ENCODE measurements at places on chromosomes 12 and 14. TPM values are rescaled to one million over a fixed set of nuclear protein-coding genes. Genes with fewer than 3 reads are reported as not detected.

BICDL1 gene
- 65.9 TPM for total RNA-seq

NRXN3 gene
- not detected for total RNA-seq

GRCh38 chr14:56887216-56887615 lies 76.9 kb upstream of the OTX2 start:
- no peak for DNase-seq

DNA sequence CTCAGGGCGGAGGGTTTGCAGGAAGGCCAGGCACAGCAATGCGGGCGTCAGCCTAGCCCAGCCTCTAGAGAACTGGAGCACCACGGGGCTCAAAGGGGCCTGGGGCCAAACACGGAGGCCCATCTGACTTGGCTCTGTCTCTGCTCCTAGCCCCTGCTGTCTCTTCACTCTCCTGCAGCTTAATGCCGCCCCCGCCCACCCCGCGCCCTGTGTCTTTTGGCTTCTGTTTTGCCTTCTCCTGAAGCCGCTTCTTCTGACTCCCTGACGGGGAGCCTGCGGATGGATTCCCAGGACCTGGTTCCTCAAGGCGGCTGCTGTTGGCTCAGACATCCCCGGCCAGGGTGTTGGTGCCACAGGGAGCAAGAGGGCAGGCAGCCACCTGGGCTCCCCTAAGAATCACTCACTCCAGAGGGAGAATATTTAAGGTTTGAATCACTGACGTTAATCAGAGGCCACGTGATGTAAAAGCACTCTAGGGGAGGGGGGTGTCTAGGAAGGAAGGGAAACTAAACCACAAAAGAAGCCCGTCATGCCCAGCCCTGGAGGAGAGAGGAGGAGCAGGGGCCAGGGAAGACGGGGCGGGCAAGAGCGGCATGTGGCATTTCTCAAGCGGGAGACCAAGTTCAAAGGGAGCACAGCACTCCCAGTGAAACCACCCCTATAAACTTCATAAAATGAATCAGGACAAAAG lies 36.9 kb upstream of the PRMT8 start:
- DNase-seq: no peak

DNA sequence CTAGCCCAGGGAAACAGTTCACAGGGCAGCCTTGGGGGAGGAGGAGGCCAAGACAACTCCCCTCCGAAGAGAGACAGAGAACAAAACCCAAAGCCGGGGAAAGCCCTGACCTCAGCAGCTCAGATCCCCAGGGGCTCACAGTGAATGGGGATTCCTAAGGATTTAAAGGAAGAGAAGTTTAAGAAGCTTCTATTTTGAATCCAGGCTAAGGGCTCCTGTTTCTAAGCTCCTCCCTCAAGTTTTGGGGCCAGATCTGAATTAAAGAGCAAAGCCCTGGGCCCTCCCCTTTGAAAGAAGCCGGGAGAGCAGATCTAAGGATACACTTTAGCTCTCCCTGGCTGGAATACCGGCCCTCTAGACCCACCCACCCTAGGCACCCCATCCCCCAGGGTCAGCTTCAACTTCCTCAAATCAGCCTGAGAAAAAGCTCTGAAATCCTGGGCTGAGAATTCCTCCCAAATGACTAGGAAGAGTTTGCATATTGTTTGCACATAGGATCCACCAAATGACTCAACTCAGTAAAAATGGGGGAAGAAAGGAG lies 3.9 kb downstream of the KDM2B start:
- DNase-seq: no peak

DNA sequence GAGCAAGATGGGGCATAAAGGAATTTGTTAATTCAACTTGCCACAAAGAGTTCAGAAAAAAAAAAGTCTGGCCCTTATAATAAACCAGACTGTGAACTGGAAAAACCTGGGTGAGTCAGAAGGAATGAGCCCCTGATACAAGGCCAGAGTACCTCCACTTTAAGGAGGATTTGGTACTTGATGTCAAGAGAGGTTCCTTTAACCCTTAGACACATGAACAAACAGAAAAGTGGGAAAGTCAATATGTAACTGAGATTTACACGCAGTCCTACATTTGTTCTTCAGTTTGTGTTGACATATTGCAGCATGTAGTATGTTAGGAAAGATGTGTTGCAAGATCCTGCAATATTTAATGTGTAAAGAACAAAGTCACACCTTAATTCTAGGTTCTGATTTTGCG lies 14.2 kb upstream of the SLC38A4 start:
- no peak for DNase-seq

DNA sequence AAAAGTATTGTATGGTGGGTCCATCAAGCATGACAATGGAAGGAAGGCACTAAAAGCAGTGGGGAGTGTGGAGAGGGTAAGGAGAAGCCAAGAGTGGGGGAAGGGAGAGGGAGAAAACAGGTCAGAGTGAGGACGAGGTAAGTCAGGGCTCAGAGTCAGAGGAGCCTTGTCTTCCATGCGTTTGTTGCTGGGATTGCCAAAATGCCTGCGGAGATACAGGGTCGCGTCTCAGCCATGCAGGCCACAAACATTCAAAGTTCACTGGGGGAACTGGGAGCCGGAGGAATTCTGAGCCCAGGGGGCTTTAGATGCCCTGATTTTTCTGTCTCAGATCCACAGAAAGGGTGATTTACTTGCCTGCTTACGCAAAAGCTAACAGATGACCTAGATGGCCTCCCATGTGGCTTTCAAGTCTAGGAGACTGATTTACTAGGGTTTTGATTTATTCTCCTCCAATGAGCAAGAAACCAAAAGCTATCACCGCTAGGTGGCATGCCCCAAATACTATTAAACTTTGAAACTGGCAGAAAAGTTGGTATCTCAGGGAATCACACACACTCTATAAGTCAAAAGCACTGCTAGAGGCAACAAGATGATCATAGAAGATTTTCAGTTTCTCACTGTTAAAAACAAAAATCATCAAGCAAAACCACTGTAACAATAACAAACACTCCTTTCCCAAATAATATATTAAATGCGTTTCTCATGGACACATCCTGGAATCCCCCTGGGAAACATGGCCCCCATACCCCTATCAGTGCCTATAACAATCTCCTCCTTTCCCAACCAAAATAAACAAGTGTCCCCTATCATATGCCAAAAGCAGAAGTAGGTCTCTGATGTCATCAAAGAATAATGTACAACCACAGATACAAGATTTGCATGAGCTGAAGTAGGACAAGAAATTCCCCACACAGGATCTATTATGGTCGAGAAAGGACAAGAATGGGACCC lies 26.6 kb upstream of the MDM1 start:
- DNase-seq: peak; percentile 85

DNA sequence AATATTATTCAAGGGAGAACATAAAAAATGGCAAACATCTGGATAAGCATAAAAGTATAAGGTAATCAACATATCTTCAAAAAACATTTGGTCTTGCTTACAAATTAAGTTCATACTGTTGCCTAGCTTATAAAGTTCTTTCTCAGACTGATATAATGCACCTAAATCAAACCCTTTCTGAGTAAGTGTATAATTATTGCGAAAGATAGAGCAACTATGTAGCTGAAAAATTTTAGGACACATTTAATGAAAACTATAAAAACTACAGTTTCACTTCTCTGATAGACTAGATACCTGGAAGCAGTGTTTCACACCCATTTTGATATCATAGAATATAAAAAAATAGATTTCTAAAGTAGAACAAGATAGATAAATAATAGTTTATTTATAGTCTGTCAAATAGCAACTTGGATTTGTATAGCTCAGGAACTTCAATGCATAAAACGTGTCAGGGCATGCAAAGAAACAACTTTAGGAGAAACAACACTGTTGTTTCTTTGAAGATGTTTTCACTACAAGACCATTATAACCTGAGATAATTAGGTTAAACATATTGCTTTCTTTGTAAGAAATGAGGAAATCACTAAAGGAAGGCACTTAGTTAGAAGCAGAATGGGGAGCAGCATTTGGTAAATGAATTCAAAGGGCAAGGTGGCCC lies 7.6 kb downstream of the CLECL1 start:
- DNase-seq: no peak

GRCh38 chr14:44962334-44963043 lies 499 bp downstream of the TOGARAM1 start:
- DNase-seq: peak; percentile 39

DNA sequence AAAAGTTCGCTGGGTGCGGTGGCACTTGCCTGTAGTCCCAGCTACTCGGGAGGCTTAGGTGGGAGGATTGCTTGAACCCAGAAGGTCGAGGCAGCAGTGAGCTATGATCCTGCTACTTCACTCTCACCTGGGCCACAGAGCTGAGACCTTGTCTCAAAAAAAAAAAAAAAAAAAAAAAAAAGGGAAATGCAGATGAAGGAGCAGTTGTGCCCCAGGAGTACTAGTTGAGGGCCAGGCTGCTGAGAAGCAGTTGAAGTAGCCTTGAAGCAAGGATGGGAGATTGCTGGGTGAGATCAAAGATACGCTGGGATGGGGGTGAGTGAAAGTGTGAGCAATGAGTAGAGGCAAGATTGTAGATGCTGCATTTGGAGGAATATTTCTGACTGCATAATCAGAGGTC lies 93.4 kb upstream of the DNM1L start:
- no peak for DNase-seq

GRCh38 chr12:26838888-26839416 lies 6.0 kb upstream of the ITPR2 start:
- DNase-seq: no peak

- DNase-seq: no peak
Observed at GRCh38 chr14:103256406-103256805, 77.6 kb upstream of the EIF5 start.

Data from activated CD4-positive, alpha-beta T cell treated with anti-CD3 and anti-CD28 coated beads, Interleukin-2, amount 10 ng/mL, durations not matched to agents 7 days and 5 days (primary cell).